Activated T-cell treated with anti-CD3 and anti-CD28 coated beads, Interleukin-2, amount 50 U/mL, for 24 hours (primary cell): ENCODE measurements at places on chromosomes 7 and 10.
A peak's percentile ranks its signal among the peaks of the same experiment; 100 is the strongest.

- DNase-seq = no peak
Observed at GRCh38 chr10:9045311-9045710, 990.8 kb downstream of the GATA3 start.

- DNase-seq = no peak
Observed at GRCh38 chr10:18980089-18980629, 68.4 kb upstream of the MALRD1 start.

DNA sequence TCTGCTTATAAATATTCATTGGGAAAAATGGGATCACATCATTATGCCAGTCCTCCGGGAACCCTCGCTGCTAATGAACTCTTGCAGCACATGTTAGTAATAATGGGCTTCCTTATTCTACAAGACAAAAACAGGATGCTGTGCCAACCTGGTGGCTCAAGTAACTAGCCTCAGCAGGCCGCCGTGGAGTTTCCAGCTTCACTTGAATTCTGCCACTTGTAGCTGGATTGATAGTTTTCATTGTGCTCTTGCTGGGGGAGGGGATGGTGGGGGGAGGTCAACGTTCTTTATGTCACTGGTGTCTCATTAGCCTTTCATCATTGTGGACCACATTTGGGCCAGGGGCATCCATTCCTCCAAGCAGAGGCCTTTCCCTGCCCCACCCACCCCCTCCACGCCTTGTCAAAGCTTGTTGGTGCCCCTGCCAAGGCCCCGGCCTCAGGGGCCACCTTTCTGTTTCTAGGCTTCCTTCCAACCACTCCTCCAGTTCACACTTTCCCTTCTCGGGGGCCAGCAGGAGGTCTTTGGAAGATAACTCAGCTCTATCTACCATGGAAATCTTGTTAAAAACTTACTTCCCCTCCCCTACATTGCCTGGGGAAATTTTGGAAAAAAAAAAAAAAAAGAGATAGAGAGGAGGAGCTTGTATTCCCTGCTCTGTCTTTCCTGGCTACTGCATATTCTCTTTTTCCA, 153.9 kb downstream of the BMPER start:
- DNase-seq = no peak

DNA sequence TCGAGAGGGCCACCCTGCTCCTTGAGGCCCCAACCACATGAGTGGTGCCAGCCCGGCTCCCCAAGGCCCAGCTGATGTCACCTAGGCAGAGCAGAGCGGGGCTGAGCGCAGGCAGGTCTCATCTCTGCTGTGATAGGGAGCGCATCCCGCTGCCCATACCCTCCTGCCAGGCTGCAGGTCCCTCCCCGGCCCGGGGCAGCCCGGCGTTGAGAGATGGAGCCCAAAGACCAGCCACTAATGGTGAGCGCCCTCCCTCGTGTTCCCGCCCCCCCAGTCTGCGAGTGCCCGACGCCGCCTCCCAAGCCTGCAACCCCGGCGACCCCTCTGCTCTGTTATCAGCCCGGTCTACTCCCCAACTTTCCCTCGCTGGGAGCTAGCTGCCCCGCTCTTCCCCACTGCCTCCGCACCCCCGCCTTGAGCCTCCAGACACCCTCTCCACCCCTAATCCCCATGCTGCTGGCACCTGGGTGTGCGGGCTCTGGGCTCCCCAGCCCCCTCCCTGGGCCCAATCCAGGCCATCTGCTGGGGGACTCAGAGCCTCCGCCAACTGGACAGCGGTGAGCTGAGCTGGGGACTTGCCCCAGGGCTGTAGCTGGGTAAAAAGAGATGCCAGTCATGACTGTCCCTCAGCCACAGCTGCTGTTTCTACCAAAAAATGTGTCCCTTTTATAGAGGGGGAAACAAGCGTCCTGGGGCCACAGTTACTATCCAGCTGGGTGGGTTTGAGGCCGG, 19.7 kb upstream of the CHST12 start:
- DNase-seq = no peak

- no peak for DNase-seq
Observed at GRCh38 chr7:71130031-71130679, 1.8 kb upstream of the GALNT17 start.

DNA sequence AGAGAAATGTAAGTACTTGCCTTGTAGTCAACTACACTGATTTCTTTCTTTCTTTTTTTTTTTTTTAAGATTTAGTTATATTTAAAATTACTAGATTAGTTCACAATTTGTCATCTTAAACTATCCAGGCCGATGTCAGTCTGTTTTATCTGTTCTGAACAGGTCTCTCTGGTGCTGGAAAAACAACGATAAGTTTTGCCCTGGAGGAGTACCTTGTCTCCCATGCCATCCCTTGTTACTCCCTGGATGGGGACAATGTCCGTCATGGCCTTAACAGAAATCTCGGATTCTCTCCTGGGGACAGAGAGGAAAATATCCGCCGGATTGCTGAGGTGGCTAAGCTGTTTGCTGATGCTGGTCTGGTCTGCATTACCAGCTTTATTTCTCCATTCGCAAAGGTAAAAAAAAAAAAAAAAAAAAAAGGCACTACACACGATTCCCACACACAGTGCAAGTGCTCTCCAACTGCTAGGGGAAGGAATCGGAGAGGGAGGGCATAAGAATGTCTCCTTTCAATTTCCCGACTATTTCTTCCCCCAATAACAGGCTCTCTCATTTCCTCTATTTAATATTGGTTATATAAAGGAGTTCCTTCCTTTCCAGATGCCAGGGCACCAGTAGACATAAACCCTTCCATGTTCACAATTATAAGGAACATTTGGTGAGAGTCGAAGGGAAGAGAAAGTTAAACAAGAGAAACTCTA, 53.4 kb downstream of the PAPSS2 start:
- no peak for DNase-seq

- no peak for DNase-seq
Observed at GRCh38 chr10:120480065-120480600, 23.1 kb downstream of the PLPP4 start.

GRCh38 chr10:98268694-98269431, 869 bp upstream of the LOXL4 start:
- DNase-seq = no peak

- no peak for DNase-seq
Observed at GRCh38 chr7:29113384-29114102, 32.8 kb downstream of the CPVL start.

DNA sequence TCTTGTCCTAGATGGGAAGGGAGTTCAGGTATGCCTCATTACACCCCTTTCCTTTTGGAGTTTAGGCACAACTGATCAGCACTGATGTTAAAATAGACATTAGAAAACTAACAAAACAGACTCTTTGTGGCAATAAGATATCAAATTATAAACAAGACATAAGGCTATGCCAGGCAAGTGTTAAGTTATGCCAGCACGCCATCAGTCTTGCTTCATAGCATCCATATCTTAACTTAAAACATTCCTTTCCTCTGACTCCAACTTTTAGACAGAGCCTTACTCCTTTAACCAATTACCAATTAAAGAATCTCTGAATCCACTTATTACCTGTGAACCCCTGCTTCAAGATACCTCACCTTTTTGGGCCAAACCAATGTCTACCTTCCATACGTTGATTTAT, 126.2 kb upstream of the ETV1 start:
- no peak for DNase-seq

DNA sequence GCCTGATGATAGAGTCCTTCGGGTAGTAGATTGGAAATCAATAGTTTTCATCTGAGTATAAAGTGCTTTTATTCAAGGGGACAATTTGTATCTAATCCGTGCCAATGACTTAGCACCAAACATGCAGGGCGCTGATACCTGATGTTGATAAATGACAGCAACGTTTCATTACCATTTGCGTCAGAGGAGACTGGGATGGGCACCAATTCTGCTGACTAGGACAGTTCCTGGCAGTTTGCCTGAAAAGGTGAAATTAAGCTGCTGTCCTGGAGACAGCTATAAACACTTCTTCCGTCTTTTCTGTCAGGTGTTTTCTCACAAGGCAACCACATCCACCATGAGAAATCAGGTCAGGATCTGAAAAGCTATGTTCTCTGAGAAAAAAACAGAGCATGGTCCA, 1136.4 kb downstream of the TYW1 start:
- no peak for DNase-seq

DNA sequence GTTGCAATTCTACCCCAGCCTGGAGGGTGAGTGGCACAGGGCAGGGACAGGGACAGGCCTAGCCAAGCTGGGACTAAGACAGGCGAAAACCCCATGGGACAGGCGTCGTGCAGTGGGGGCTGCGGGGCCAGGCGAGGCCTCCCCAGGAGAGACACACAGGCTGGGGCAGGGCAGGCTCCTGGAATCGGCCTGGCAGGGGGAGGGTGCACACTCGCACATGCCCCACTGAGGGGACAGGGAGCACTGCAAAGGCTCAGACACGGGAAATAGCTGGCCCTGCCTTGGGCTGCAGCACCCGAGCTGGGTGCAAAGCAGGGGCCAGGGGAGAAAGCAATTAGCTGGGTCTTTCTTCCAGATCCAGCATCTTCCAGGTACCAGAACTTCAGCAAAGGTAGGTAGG, 10.4 kb downstream of the LAT2 start:
- no peak for DNase-seq

DNA sequence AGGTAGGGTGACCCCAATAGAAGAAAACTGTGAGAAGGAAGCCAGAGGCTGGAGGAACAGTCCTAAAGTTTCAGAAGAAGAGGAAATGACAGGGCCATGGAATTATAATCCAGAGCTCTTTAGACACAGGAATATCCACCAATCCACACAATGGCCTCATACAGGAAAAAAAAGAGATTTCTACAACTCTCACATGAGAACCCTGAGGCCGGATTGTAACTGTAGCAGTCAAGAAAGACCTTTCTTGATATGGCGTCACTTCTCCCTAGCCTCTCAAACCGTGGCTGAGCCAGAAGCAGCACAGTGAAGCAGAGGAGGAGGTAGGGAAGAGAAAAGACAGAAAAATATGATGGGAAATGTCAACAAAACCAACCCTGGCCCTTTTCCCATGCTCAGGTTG, 76.9 kb downstream of the RAPGEF5 start:
- DNase-seq = no peak

DNA sequence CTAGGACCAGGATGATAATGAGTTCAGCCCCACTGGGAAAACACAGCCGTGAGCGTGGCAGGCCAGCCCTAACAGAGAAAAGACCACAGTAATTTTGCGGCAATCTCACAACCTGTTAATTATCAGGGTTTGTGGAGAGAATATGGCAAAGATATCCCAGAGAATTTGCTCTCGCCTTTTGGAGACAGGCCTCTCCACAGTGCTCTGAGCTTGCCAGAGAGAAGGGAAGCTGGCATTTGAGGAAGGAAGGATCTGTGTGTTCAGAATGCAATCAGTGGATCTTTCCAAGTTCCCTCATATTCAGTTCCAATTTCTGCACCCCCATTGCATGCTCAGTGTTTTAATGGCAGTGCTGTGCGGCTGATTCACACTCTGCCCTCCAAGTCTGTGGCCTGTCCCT, 60.2 kb downstream of the PLPP4 start:
- no peak for DNase-seq

GRCh38 chr7:130242198-130243014, 24.3 kb upstream of the CPA2 start:
- peak; percentile 77 for DNase-seq

DNA sequence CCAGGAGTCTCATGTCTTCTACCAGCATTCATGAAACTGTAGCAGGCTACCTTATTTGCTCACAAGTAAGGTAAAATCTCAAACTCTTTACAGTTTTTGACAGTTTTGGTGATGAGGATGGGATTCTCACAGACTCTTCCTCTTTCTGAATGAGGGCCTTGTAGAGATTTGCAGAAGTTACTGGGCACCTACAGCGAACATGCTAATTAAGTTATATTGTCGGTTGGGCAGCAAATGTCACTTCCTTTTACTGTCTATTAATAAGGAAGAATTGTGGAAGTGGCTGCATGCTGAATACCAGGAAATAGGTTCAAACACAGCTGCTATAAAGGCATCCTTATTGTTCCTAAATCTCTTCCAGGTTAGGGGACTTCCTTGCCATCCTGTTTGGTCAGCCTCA, 189.6 kb downstream of the DNAJC1 start:
- no peak for DNase-seq

DNA sequence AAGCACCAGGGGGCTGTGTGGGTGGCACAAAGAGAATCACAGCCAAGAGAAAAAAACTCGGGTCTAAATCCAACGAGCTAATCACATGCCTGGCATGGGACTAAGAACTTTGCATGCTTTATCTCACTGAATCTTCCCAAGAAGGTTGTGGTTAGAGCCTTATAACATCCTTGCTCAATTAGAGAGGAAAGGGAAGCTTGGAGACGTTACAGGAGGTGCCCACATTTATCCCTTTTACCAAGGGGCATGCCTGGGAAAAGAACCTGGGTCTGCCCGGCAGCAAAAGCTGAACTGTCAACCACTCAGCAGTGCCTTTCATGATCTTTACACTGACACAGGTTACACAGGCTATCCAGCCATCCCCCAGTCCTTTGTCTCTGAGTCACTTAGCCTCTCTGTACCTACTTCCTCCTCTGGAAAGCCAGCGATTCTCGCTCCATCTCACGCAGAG, 190.1 kb downstream of the PRPF18 start:
- no peak for DNase-seq

DNA sequence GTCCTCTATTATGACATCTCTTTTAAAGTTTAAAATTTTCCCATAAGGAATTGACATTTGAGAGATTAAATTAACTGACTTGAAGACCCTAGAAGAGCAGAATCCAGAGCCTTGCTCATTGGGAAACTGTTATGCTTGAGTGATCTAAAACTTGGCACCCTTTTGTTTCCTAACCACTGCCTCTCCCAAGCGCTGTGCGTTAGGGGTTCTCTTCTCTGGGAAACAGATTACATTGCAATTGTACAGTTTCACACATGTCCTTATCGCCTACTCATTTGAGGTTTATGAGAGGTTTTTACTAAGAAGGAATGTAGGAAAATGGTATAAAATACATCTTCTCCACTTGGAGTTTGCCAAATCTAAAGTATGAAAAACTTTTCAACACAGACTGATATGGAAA, 126.8 kb upstream of the AMPH start:
- no peak for DNase-seq

GRCh38 chr7:125355899-125356298, 426.3 kb upstream of the POT1 start:
- no peak for DNase-seq

DNA sequence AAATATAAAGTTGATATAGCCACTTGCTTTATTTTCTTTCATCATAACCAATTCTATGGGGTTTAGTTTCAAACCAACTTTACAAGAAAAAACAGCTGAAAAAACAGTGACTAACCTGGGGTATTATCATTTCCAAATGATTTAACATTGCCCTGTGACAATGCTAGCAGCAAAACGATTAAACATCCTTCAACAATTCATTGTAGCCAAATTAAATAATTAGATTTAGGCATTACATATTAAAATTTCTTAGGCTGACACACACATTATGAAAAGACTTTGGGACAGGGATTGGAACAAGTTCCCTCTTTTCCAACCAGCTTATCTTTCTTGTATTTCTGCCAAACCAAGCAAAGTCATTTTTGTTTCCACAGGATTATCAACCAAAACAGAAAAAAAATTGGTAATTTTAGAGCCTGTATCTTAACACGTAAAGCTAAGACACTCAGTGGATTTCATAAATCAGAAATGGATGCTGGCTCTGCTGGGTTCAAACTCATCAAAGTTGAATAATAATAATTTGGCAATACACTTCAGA, 84.0 kb downstream of the SEMA3D start:
- DNase-seq = no peak

GRCh38 chr10:59865101-59865500, 41.3 kb downstream of the CCDC6 start:
- no peak for DNase-seq

- DNase-seq = no peak
Observed at GRCh38 chr7:150950496-150951180, 27.5 kb downstream of the KCNH2 start.
